ENCODE measurements at places on chromosomes 4 and X.

- no peak for DNase-seq
Measured at GRCh38 chr4:114311787-114312186, 286.8 kb upstream of the UGT8 start.

DNA sequence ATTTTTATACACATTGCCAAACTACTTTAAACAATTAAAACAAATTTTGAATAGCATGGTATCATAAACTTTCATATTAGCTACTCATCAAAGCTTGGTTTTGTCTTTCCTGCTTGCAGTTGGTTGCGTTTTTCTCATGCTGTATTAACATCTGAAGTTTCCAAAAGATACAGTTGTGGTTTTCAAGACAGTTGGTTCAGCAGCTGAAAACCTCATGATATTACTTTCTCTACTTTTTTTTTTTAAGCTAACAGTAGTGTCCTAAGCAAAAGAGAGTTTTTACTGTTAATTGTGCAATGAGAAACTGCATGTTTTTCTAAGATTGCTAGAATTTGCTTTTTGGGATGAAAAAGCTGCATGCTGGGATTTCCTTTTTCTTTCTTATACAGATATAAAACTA, 15.2 kb downstream of the RUFY3 start:
- no peak for DNase-seq

GRCh38 chrX:2710041-2710840, 19.1 kb downstream of the CD99 start:
- no peak for DNase-seq

DNA sequence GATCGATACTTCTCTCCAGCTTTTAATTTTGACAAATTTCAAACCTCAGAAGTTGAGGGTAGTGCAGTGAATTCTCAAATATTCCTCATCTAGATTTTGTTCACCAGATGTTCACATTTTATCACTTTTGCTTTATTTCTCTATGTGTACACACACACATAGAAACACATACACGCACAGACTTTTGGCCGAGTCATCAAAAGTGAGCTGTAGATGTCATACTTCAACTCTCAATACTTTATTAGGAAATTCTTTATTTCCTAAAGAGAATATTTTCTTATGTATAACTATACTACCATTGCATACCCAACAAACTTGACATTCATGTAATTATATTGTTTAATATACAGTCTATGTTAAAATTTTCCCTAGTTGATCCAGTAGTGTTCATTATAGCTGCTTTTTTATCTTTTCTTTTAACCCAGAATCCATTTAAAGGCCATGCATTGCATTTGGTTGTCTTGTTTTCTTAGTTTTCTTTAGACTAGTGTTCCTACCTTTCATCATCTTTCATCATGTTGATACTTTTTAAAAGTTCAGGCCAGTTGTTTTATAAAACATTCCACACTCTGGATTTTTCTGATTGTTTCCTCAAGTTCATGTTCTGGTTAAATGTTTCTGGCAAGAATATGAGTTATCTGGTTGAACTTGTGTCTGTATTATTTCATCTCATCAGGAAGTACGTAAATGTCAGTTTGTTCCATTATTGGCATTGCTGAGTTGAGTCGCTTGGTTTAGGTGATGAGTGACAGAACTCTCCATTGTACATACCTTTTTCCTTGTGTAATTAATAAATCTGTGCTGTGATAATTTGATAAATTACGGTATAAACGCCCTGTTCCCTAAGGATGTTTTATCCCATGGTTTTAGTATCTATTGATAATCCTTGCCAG, 94.1 kb upstream of the TLR2 start:
- no peak for DNase-seq

- DNase-seq = peak; percentile 56
Measured at GRCh38 chr4:70838666-70839588, 763 bp downstream of the GRSF1 start.

- DNase-seq = no peak
Measured at GRCh38 chrX:51955200-51955599, 61.8 kb downstream of the MAGED1 start.

- peak; percentile 97 for DNase-seq
Measured at GRCh38 chr4:103019308-103020124, at the start of gene SLC9B1. Gene SLC9B1 (minus strand): TSS chr4:103019705. CDS start chr4:102991711, 27,994 bp downstream.

- peak; percentile 79 for DNase-seq
Measured at GRCh38 chr4:54281054-54281766, 52.1 kb downstream of the PDGFRA start.

DNA sequence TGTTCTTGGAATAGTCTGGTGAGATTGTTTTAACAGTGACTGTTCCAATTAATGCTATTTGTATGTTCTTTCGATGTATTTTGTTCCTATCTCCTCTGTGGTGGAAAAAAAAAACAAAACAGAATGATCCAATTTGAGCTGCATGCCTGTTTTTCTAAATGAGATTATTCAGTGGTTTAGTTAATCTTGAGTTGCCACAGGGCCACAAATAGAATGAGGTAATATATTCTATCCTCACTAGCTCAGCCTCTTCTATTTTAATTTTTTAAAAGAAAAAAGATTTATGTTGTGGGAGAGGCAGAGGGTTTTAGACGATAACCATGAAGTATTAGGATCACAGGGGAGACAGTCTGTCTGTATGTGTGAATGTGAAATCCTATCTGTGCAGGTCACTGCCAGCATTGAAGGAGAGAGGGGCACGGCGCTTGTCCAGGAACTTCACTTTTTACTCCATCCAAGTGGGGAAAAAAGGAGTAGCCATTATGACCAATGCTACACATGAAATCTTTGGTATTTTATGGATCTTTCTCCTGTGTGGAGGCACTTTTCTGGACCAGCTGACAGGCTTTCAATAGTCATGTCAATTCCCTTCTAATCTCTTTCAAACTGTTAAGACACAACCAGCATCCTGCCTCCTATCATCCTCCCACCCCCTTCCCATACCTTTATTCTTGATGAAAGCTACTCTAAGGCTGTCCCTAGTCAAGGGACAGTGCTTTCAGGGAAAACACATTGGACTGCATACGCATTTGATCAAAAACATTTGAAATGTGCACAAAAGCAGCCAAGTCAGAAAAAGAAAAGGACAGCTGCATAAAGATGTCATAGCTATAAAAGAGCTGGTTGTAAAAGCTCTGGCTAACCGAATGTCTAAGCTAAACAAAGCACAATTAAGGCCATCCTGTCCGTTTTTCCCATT, 1063.8 kb upstream of the INTU start:
- DNase-seq = no peak

- no peak for DNase-seq
Measured at GRCh38 chrX:51852096-51852495, 41.3 kb upstream of the MAGED1 start.

- no peak for DNase-seq
Measured at GRCh38 chr4:137700751-137701150, 168.5 kb upstream of the PCDH18 start.

DNA sequence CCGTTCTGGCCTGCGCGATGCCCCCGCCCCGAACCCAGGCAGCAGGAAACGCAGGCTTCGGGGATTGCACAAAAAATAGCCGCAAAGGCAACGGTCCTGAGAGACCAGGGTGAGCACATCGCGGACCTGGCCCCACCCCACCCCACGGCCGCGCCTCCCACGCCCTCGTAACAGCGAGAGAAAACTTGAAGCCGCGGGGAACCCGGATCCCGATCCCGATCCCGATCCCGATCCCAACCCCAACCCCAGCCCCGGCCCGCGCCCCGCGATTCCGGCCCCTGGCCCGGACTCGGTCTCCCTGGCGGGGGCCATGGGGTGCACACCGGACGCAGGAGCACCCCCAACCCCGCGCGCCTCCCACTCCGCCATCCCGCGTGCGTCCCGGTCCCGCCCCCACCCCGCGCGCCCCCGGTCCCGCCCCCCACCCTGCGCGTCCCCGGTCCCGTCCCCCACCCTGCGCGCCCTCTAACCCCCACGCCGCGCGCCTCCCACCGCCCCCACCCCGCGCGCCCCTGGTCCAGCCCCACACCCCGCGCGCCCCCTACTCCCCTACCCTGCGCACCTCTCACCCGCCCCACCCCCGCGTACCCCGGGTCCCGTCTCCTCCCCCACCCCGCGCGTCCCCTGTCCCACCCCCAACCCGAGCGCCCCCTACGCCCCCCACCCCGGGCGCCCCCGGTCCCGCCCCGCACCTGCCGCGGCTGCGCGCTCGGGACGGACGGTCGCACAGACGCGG, 29.0 kb downstream of the NOP14 start:
- peak; percentile 83 for DNase-seq

DNA sequence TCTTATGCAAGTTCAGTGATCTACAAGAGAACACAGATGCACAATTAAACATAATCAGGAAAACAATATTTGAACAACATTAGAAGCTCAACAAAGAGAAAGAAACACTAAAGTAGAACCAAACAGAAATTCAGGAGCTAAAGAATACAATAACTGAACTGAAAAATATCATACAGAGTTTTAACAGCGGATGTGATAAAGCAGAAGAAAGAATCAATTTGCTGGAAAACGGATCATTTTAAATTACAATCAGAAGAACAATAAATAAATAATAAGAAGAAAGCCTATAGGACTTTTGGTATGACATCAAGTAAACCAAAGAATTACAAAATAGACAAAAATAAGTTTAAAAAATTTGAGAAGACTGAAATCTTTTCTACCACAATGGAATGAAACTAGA, 36.3 kb upstream of the CXCL6 start:
- DNase-seq = no peak

DNA sequence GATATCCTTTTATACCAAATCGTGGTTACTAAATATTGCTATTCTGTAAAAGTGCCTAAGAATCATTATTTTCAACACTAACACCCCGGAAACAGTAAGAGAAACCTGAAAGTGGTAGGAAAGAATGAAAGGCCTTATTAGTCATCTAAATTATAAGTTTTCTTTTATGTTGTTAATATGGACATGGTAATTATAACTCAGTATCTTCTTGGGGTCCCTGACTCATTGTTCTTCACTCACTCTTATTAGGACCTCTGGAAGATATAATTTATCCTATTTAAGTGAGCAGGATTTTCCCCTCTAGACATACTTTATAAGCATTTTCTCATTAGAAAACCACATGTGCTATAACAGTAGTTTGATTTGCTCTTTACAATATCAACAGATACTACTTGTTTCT, 51.0 kb downstream of the SMARCA5 start:
- DNase-seq = no peak

DNA sequence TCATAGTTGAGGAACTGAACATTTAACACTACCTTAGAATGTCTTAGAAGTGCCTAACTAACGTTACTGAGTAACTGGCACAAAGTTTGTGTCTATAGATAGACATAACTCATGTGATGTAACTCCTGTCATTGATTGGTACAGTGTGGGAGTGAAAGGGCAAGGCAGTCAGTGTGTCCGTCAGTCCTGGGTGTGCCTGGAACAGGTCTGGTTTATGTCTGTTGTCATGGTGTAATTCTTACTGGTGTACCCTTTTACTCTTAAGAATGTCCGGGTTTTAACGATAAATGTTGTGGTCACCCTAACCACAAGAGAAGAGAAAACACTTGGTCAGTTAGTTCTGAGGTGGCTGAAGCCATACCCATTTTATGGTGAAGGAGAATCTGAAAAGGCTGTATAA, 93.1 kb upstream of the ESX1 start:
- no peak for DNase-seq

DNA sequence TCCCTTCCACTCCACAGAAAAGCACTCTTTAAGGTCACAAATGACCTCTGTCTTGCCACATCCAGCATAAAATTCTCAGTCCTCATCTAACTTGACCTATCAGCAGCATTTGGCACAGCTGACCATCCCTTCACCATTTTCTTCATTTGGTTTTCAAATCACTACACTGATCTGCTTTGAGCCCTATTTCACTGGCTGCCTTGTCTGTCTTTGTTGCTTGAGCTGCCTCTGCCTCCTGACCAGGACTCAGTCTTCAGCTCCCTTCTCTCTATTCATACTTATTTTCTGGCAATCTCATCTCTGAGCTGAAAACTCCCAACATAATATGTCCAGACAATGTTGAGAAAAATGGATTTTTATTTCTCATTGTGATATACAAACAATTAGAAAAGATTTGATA, 27.7 kb upstream of the PDE5A start:
- DNase-seq = no peak

GRCh38 chr4:142535009-142535408, 311.1 kb downstream of the INPP4B start:
- DNase-seq = no peak

DNA sequence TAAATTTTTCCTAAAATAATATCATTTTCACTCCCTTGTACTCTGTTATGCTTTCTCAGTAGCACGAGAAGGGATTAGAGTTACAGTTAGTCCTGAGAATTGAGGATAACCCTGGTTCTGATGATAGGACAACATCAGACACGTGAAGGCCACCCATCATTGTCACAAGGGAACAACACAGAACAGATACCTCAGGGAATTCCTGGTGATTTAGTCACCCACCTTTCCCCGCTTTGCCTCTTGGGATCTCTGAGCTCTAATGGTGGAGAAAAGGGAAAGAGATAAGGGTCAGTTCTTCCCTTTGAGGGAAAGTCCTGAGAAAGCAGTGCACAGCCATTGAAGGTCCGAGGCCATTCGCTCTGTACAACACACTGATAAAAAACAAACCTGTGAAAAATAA, 112.3 kb upstream of the GALNT7 start:
- no peak for DNase-seq

DNA sequence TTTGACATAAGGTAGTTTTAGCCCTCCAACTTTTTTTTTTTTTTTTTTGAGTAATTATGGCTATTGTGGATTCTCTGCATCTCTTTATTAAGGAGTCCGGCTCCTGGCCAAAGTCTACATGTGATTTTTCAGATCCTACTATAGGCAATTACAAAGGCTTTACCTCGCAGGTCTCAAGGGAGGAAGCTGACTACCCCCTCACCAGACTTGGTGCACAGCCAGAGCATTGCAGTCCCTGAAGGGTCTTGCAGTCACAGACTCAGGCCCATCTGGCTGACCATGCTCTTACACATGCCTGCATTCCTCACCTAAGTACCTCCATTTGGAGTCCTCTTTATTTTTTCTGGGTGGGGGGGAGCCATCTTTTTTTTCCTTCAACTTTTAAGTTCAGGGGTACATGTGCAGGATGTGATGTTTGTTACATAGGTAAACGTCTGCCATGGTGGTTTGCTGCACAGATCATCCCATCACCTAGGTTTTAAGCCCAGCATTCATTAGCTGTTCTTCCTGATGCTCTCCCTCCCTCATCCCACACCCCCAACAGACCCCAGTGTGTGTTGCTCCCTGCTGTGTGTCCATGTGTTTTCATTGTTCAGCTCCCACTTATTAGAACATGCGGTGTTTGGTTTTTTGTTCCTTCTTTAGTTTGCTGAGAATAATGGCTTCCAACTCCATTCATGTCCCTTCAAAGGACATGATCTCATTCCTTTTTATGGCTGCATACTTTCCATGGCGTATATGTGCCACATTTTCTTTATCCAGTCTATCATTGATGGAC, 88.4 kb upstream of the STIM2 start:
- no peak for DNase-seq

GRCh38 chr4:139559687-139560086, 3.7 kb upstream of the SETD7 start:
- no peak for DNase-seq

DNA sequence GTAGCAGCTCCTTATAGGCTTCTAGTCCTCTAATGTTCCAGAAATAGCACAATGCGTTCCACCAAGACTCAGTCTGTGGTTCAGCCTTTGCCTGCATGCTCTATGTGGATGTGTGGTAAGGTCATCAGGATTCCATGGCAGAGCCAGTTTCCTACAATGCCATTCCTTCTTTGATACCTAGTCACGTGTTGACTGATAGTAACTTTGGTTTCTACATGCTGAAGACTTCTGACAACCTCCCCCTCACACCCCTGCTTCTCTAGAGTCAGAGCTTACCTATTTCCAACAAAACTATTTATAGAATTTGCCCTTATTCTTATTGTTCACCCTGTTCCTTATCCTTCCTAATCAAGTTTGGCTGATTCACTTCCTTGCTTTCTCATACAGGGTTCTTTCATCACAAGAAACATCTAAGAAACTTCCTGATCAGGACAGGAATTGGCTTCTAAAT, 81.1 kb downstream of the CT47B1 start:
- no peak for DNase-seq
